ENCODE measurements at places on chromosomes 16 and 17.

- DNase-seq: no peak
Observed at GRCh38 chr17:42591411-42591810, 13.9 kb upstream of the PSMC3IP start.

- DNase-seq: no peak
Observed at GRCh38 chr17:77388384-77389306, 247.9 kb downstream of the SEC14L1 start.

DNA sequence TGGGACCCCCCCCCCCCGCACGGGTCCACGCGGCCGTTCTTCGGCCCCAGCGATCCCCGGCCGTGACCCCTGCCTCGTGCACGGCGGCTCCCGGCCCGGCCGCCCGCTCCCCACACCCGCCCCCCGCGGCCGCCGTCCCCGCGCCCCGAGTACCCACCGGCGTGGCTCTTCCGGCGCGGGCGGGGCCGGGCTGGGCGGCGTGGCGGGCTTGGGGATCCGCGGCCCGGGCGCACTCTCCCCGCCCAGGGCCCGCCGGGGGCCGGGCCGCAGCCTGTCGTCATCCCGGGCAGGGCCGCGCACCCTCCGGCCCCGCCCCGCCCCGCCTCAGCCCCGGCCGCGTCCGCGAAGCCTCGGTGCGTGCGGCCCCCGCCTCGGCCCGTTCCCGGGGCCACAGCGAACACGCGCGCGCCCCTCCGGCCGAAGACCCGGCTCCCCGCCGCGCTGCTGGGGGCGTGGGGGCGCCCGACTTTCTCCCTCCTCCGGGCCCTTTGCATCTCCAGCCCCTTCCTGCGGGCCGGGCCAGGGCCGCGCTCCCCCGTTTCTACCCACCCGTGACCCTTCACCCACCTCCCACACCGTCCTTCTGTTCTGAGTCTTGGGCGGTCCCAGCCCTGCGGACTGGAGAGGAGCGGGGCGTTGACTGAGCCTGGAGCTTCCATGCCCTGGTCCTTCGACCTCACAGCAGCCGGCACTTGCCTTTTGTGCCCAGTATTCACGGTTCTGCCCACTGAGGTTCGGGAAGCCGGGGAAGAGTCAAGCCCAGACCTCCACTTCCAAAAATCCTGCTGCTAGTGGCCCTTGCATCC lies 840 bp downstream of the MYO1C start:
- no peak for DNase-seq

- DNase-seq: no peak
Observed at GRCh38 chr17:38910325-38910724, 15.1 kb upstream of the LASP1NB start.

- DNase-seq: no peak
Observed at GRCh38 chr16:89044418-89045180, 49.1 kb upstream of the ACSF3 start.

- DNase-seq: peak; percentile 48
Observed at GRCh38 chr17:43814714-43815113, 18.2 kb downstream of the MPP3 start.

- no peak for DNase-seq
Observed at GRCh38 chr17:70166615-70167014, 2.7 kb upstream of the KCNJ2 start.

GRCh38 chr17:59512844-59513385 lies 52.5 kb upstream of the DHX40 start:
- no peak for DNase-seq

DNA sequence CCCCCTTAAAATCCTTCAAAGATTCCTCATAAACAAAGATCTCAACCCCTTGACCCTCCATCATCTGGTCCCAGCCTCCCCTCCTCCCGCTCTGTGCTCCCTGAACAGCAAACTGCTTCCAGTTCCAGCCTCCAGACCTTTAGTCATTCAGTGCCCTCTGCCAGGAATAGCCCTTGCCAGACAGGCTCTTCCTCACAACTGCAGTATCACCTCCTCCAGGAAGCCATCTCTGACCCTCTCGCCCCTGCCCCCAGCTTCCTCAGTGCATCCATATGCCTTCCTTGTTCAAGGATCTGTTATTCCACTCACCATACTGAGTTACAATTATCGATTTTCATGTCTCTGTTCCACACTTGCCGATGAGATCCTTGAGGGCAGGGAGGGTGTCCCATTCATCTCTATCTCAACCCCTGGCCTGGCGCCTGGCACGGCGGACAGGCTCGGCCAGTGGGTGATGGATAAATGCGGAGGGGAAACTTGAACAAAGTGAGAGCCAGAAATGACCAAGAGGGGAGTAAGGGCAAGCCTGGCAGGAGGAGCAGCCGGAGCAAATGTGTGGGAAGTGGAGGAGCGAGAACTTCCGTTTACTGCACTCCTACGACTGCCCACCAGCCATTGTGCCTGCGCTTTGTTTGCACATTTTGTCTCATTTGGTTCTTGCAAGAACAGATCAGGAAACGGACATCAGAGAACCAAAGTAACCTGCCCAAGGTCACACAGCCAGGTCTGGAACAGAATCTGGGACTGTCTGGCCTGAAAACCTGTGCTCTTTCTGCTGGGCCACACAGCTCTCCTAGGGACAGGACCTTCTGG lies 2.0 kb upstream of the NXPH3 start:
- DNase-seq: no peak

All from brain microvascular endothelial cell (primary cell).